ENCODE measurements at places on chromosomes 13 and 19.

- no peak for DNase-seq
Observed at GRCh38 chr13:23462815-23463559, 29.5 kb upstream of the SACS start.

DNA sequence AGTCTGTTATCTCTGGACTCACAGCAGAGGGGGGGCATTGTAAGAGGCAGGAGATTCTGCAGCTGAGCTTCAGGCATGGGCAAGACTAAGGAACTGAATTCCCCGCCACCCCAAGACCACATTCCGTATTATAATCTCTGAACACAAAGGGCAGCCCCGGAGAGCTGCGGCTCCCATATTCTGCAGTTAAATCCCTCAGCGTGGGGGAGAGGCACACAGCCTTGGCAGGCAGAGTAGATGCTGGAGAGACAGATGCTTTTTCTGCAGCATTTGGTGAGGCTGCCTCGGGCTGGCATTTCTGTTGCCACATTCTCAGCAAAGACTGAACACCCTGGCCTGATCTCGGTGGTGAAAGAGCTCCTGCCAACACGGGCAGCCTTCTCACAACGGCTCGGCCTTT, 12.9 kb downstream of the CHAF1A start:
- DNase-seq = no peak

DNA sequence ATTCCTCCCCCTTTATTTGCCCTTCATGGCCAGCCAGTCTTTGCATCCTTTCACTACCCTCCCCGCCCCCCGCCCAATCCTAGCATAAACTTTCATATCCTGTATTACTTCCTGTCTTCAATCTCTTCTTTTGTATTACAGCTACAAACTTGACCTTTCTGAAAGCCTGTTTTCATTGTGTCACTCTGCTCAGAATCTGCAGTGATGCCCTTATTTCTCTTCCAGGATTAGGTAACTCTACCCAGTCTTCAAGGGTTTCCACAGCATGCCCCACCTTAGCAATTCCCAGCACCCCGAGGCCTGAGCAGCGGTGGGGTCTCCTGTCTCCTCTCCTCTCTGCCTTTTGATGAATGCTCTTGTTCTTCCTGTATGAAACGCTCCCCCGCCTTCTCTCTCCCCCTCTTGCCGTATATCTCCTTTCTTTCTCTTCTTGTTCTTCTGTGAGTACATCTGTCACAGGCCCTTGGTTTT, 145.6 kb downstream of the SHISA2 start:
- DNase-seq = no peak

- no peak for DNase-seq
Observed at GRCh38 chr19:18156268-18156667, 3.3 kb downstream of the PIK3R2 start.

DNA sequence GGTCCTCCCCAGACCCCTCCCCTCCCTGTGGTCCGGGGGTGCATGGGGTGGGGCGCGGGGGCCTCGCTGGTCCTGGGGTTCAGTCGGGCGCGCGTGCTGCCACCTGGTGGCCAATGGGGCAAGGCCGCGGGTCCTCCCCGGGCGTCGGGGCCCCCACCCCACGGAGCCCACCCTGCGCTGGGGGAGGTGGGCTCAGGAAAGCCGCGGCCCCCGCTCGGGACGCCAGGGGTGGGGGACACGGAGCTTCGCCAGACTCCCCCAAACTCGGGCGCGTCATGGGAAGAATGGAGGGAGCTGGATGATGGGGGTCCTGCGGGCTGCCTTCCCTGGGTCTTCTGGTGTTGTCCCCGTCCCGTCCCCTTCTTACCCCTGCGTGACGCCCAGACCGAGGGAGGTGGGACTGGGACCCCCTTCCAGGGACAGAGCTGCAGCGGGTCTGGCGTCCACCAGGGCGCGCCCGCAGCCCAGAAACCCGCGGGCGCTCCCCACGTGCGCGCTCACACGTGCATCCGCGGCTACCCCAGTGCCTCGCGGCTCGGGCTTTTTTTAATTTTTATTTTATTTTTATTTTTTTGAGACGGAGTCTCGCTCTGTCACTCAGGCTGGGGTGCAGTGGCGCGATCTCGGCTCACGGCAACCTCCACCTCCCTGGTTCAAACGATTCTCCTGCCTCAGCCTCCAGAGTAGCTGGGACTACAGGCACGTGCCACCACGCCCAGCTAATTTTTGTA, 19.8 kb upstream of the TCF3 start:
- no peak for DNase-seq

GRCh38 chr13:27631665-27632064, 10.0 kb downstream of the POLR1D start:
- no peak for DNase-seq

GRCh38 chr19:10291554-10292205, 1.9 kb downstream of the ICAM5 start:
- no peak for DNase-seq

DNA sequence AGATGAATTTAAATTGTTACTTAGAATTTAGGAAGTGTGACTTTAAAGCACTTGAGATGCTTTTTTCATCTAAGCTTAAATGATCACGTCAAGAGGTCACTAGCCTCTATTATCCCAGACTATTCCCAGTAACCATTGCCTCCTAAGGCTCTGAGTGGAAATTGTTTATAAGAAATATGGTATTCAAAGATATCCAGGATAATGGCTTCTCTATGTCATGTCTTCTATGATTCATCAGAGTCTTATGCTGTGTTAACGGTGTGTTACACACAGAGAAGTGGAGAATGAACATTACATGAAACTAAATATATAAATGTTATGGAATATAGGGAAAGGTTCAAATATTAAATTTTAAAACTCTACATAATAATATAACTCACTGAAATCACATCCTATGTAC, 79.8 kb upstream of the NBEA start:
- DNase-seq = no peak

DNA sequence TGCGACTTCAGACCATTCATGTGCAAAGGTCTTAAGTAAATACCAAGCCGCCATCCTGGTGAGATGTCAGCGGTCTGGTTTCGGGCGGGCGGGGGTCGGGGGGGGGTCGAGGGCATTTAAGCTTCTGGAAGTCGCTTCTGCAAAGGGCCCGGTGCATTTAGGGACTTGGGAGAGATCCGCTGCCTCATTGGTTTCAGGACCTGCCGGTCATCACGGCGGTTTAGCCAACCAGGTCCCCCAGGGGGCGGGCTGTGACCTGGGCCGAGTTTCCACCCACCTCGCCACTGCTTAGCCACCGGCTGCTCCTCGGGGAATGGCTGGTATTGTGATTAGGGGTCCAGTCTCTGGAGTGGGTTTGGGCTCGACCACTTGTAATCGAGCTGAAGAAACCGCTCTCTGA, 7.8 kb downstream of the ANKLE1 start:
- peak; percentile 52 for DNase-seq

DNA sequence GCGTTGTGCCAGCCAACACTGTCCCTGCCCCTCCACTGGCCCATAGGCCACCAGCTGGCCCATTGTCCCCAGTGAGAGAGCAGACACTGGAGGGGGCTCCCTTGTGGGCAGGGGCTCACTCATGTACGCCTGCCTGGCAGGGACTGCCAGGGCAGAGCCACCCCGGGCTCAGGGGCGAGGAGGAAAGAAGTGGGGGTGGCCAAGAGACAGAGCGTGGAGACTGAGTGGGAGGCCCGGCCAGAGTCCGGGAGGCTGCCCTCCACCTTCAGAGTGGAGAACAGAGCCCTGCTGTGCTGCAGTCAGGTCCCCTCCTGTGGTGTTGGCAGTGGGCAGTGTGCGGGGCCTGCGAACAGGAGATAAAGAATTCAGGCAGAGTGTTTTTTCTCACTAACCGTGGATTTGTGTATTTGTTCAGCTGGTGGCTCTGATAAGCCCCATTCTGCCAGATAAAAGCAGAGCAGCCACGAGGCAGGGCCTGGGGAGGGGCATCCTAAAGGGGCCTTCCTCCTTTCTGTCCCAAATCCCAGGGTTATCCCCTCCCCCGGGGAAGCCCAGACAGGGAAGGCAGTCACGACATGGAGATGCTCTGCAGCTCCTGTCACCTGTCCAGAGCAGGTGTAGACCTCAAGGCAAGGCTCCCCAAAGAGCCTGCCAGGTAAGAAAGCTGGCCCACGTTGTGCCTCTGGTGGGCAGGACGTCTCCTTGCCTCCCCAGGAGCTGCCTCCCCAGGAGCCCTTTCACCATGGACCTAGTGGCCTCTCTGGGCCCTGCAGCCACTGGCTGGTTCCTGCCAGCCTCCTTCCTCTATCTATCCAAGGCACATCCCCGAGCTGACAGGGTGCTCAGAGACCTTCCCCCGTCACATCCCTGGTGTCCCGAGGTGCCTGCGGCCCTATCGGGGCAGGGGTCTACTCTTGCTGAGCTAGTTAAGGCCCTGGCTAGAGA, 33.0 kb downstream of the LYL1 start:
- no peak for DNase-seq

- DNase-seq = no peak
Observed at GRCh38 chr19:55091955-55092354, 16.3 kb downstream of the EPS8L1 start.

- DNase-seq = no peak
Observed at GRCh38 chr13:102913914-102914313, 68.1 kb downstream of the ERCC5 start.

- no peak for DNase-seq
Observed at GRCh38 chr13:32098272-32098671, 66.7 kb downstream of the FRY start.

DNA sequence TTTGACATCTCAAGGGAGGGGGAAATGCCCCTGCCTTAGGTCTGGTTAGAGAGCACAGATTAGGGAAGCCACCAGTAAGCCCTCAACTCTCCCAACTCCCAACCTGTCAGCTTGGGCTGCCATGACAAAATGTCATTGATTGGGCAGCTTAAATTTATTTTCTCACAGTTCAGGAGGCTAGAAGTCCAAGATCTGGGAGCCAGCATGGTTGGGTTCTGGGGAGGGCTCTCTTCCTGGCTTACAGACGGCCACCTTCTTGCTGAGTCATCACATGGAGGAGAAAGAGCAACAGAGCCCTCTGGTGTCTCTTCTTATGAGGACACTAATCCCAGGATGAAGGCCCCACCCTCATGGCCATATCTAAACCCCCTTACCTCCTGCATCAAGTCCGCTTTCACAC, 24.2 kb downstream of the C19orf12 start:
- no peak for DNase-seq

- no peak for DNase-seq
Observed at GRCh38 chr13:66322193-66322740, 907.9 kb downstream of the PCDH9 start.

DNA sequence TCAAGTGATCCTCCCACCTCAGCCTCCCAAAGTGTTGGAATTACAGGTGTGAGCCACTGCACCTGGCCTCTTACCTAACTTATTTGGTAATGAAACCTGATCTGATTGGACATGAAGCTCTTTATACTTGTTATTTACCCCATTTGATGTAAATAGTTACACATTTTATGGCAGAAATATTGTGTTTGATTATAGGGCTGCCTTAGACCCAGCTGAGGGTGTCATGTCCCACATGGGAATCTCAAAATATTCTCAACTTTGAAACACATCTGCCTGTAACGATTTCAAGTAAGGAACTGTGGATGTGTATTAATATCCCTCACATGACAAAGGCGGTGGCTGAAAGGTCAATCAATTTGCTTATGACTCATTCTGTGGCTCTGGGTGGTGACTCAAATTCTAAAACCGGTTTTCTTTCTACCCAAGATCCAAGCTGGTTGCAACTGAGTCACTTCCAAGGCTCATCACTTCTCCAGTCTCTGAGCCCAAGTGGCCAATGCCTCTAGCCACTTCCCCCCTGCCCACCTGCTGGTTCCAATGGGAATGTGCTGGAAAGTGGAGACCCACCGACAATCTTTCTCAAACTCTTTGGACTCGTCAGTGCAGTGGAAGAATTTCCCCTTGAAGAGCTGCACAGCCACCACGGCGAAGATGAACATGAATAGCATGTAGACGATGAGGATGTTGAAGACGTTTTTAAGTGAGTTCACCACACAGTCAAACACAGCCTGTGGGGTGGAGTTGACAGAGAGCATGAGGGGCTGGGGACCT, 110.9 kb downstream of the IER2 start:
- DNase-seq = no peak

Data from NCI-H510A (cell line).